Chondrocyte (in vitro differentiated cells): ENCODE measurements at places on chromosomes 5 and 9. TPM values are rescaled to one million over a fixed set of nuclear protein-coding genes. Genes with fewer than 3 reads are reported as not detected.
A peak's percentile ranks its signal among the peaks of the same experiment; 100 is the strongest.

DNA sequence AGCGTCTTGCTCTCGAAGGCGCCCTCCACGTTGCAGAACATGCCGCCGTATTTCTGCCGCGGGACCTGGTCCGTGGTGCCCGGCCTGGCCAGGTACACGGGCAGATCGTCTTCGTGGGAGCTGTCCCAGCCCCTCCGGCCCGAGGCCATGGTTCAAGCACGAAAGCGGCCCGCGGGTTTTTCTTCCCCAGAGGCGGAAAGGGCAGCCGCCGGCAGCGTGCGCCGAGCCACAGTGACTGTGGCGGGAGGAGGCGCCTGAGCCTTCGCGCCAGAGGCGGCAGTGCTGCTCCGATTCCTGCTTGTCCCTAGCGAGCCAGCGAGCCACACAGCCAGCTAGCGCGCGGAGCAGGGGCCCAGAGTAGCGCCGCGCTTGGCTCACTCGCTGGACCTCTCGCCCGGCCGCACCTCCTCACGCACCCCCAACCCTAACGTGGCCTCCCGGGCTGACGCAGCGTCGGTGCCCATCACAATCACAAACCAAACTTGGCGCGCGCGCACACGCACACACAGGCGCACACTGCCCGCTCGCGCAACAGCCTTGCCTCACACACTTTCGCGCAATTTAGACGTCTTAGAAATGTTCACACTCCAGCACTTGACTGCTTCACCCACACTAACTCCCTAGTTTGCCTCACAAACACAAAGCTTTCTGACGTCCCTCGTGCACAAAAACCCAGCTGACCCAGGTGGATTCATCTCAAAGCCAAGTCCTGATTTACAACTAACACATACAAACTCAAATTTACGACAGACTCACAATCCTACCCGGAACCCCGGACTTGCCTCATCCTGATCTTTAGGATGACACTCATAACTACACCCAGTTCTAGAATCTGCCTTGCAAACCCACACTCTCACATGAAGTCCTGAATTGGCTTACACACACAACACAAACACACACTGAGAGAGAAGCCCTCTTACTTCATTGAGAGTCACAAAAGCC lies at the start of gene DPYSL3:
TSS of gene DPYSL3 (minus strand) at position 359 of the 942 bp plus-strand sequence. CDS start at position 149, 210 bp downstream.
- peak within 1 kb of the TSS; percentile 82 for H3K4me3 ChIP-seq
- H3K36me3 ChIP-seq, result no peaks in the 10 kb centered on the region
- peaks cover 22% of the 10 kb centered on the region for H3K4me1 ChIP-seq
- peaks cover 2% of the 10 kb centered on the region for H3K27me3 ChIP-seq

DNA sequence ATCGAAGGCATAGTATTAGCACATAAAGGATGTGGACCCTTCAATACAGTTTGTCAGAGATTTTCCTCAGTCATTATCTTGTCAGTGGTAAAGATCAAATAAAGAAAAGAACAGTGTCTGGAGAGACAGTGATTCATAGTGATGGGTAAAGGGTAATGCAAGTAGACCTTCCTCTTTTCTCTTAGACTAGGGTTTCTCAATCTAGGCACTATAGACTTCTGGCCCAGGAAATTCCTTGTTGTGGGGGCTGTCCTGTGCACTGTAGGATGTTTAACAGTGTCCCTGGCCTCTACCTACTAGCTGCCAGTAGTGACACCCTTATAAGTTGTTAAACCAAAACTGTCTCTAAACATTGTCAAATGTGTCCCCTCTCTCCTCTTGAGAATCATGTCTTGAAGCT lies 6.9 kb downstream of the CAMK4 start:
- H3K27ac ChIP-seq, result no peak overlapping the region
- peaks cover 7% of the 10 kb centered on the region for H3K4me1 ChIP-seq
- no peak for DNase-seq

DNA sequence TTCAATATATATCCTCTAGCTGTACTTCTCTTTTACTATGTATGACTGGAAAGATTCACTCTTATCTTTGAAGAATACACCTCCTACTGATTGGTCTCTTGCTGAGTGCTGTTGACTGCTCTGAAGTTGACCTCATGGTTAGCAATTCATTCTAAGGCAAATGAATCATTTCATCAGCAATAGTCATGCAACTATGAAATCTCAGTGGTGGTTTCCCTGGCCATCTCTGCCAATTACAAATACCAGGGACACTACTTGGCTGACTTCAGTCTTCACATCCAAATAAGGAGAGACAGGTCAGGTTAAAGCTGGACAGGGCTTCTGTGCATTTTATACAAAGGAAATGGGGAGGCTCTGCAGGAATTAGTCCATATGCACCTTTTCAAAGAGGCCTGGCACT lies 333.5 kb upstream of the ACTBL2 start:
- no peak overlapping the region for H3K4me3 ChIP-seq
- H3K36me3 ChIP-seq, result no peaks in the 10 kb centered on the region
- DNase-seq, result no peak
- no peaks in the 10 kb centered on the region for H3K27me3 ChIP-seq
- H3K4me1 ChIP-seq, result peaks cover 41% of the 10 kb centered on the region
- H3K27ac ChIP-seq, result peak overlapping the region; percentile 94

DNA sequence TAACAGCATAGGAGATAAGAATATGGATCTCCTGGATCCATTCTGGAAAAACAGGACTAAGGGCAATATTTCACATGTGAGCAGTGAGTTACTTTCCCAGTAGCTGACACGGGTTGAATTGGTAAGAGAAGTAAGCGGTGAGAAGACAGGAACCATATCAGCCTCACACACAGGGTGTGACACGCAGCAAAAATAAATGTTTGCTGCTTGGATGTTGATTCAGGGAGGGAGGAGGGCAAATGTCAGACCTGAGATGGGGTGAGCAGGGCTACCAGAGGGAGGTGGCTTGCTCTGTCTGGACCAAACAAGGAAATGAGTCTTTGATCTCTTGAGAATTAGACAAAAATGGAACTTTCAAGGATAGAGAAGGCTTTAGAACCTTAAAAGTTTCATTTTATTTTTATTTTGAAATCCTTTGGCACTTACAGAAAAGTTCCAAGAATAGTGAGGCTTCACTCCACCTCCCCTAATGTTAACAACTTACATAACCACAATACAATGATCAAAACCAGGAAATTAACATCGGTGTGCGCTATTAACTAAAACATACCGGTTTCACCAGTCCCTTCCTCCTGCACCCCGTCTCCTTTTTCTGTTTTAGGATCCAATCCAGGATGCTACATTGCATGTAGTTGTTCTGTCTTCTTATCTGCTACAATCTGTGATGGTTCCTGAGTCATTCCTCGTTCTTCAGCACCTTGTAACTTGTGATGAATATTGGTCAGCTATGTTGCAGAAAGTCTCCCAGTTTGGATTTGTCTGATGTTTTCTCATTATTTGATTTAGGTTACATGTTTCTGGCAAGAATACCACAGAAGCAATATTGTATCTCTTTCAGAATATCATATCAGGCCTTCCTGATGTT lies 20.5 kb upstream of the ARHGEF28 start:
- peaks cover 3% of the 10 kb centered on the region for H3K36me3 ChIP-seq
- H3K4me3 ChIP-seq, result no peak overlapping the region
- DNase-seq, result no peak
- no peaks in the 10 kb centered on the region for H3K27me3 ChIP-seq
- no peak overlapping the region for H3K27ac ChIP-seq

The CCNH gene
- total RNA-seq, result 23.1 to 30.3 TPM (median 25.3 TPM) in 3 replicates

The TAF11L10 gene
- not detected in 3 replicates for total RNA-seq

GRCh38 chr5:35227720-35228119 lies 2.6 kb downstream of the PRLR start:
- DNase-seq, result no peak
- H3K27me3 ChIP-seq, result peaks cover 68% of the 10 kb centered on the region
- peaks cover 14% of the 10 kb centered on the region for H3K4me1 ChIP-seq
- no peak overlapping the region for H3K4me3 ChIP-seq
- no peaks in the 10 kb centered on the region for H3K36me3 ChIP-seq

DNA sequence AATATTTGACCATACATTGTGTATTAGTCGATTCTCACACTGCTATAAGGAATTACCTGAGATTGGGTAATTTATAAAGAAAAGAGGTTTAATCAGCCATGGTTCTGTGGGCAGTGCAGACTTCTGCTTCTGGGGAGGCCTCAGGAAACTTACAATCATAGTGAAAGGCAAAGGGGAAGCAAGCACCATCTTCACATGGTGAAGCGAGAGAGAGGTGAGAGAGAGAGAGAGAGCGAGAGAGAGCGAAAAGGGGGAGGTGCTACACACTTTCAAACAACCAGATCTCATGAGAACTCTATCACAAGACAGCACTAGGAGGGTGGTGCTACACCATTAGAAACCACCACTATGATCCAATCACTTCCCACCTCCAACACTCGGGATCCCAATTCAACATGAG lies 4.1 kb upstream of the GRAMD2B start:
- no peaks in the 10 kb centered on the region for H3K27me3 ChIP-seq
- H3K4me1 ChIP-seq, result peaks cover 43% of the 10 kb centered on the region
- H3K4me3 ChIP-seq, result no peak overlapping the region
- DNase-seq, result no peak
- no peak overlapping the region for H3K27ac ChIP-seq

- H3K4me1 ChIP-seq, result no peaks in the 10 kb centered on the region
- peaks cover 3% of the 10 kb centered on the region for H3K36me3 ChIP-seq
- H3K27me3 ChIP-seq, result no peaks in the 10 kb centered on the region
- DNase-seq, result no peak
These were observed 450.4 kb upstream of the CHD1 start for GRCh38 chr5:99379187-99379586.

GRCh38 chr9:76561900-76562299 lies 102.9 kb downstream of the GCNT1 start:
- H3K27ac ChIP-seq, result peak overlapping the region; percentile 81
- no peaks in the 10 kb centered on the region for H3K36me3 ChIP-seq
- H3K27me3 ChIP-seq, result no peaks in the 10 kb centered on the region

DNA sequence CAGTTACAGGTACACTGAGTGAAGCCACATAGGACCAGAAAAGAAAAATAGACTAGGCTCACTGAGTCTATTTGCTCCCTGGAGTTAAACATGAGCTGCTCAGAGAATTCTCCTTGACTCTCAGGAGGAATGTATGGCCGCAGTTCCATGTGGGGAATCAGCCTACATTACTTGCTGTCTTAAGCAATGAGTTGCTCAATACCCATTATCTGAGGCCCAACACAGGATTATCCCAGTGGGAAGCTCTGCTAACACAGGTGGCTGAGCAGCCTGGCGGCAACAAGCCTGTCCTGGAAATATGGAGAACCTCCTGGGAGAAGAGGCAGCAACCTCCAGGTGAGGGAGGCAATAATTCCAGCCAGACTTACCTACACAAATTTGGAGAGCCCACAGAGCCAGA lies 177.5 kb upstream of the NREP start:
- H3K27ac ChIP-seq, result no peak overlapping the region
- H3K4me1 ChIP-seq, result peaks cover 79% of the 10 kb centered on the region
- H3K36me3 ChIP-seq, result peaks cover 3% of the 10 kb centered on the region
- no peaks in the 10 kb centered on the region for H3K27me3 ChIP-seq
- DNase-seq, result no peak

GRCh38 chr5:181259283-181259682 lies 1.7 kb downstream of the TRIM52 start:
- H3K27ac ChIP-seq, result no peak overlapping the region
- no peak for DNase-seq
- peak overlapping the region; percentile 98 for H3K4me3 ChIP-seq
- H3K4me1 ChIP-seq, result peaks cover 63% of the 10 kb centered on the region
- peaks cover 15% of the 10 kb centered on the region for H3K36me3 ChIP-seq

- peak overlapping the region; percentile 69 for H3K27ac ChIP-seq
- peaks cover 3% of the 10 kb centered on the region for H3K36me3 ChIP-seq
- H3K4me3 ChIP-seq, result no peak overlapping the region
- H3K4me1 ChIP-seq, result peaks cover 32% of the 10 kb centered on the region
- no peaks in the 10 kb centered on the region for H3K27me3 ChIP-seq
- DNase-seq, result no peak
These were observed 87.4 kb upstream of the GNA14 start for GRCh38 chr9:77735494-77735893.

- no peak overlapping the region for H3K27ac ChIP-seq
- peaks cover 18% of the 10 kb centered on the region for H3K27me3 ChIP-seq
- no peak for DNase-seq
These were observed 175.1 kb upstream of the DAB2 start for GRCh38 chr5:39599721-39600431.

GRCh38 chr9:116494815-116495634 lies 192.1 kb upstream of the TRIM32 start:
- no peaks in the 10 kb centered on the region for H3K27me3 ChIP-seq
- H3K4me1 ChIP-seq, result peaks cover 25% of the 10 kb centered on the region
- DNase-seq, result no peak
- no peaks in the 10 kb centered on the region for H3K36me3 ChIP-seq

The GARIN3 gene
- total RNA-seq, result not detected in 3 replicates

GRCh38 chr5:180832638-180833068 lies 28.4 kb downstream of the ZFP62 start:
- peaks cover 12% of the 10 kb centered on the region for H3K36me3 ChIP-seq
- H3K27ac ChIP-seq, result no peak overlapping the region
- no peaks in the 10 kb centered on the region for H3K27me3 ChIP-seq
- peak overlapping the region; percentile 13 for H3K4me3 ChIP-seq
- peaks cover 21% of the 10 kb centered on the region for H3K4me1 ChIP-seq
- DNase-seq, result no peak

The ZMYND19 gene
- 32.5 to 34.8 TPM (median 33.0 TPM) in 3 replicates for total RNA-seq

The SLC1A3 gene
- 1.3 to 5.1 TPM (median 1.8 TPM) in 3 replicates for total RNA-seq

GRCh38 chr5:151058891-151059489 lies 21.8 kb downstream of the TNIP1 start:
- no peak for DNase-seq
- no peak overlapping the region for H3K27ac ChIP-seq
- H3K4me3 ChIP-seq, result no peak overlapping the region

The ARL14EPL gene
- not detected in 3 replicates for total RNA-seq

The DRD1 gene
- total RNA-seq, result 0.10 to 0.35 TPM (median 0.23 TPM) in 3 replicates

The ZNF658 gene
- total RNA-seq, result 3.9 to 4.6 TPM (median 3.9 TPM) in 3 replicates

The IL4 gene
- total RNA-seq, result not detected in 3 replicates

The BDP1 gene
- 19.1 to 27.7 TPM (median 19.4 TPM) in 3 replicates for total RNA-seq

DNA sequence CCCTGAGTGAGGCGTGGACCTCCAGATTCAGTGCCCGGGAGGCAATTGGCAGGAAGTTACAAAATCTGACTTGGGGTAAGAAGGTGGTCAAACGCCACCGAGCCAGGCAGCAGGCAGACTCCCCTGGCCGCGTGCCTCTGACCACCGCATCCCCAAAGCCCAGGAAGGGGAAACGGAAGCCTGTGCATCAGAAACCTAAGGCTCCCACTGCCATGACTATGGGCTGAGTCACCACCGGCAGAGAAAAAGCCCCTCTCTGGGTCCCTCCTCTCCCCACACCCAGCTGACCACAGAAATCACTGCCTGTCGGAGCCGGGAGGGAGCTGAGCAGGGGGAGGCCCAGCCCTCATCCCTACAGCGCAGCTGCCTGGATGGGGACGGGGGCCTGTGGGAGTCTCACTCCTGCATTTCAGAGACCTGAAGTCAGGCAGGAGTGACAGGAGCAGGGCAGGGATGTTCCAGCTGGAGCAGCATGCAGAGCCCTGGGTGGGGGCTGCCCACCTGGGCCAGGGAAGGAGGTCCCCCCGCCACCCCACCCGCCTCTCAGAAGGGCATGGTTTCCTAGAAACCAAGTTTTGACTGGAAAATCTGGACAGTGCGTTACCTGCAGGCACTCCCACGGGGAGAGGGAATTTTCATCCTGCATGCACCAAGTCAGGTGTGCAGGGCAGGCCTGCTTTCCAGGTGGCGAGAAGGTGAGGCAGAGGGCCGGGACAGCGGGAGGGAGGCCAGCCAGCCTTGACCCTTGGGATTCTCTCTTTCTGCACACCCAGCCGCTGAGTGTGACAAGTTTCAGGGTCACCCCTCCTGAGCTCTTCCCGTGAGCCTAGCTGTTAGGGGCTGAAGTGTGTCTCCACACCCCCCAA lies 68.2 kb downstream of the LRSAM1 start:
- H3K36me3 ChIP-seq, result peaks cover 28% of the 10 kb centered on the region
- H3K27ac ChIP-seq, result peak overlapping the region; percentile 96
- H3K4me3 ChIP-seq, result peak overlapping the region; percentile 47
- no peak for DNase-seq
- H3K4me1 ChIP-seq, result peaks cover 69% of the 10 kb centered on the region

GRCh38 chr9:134571326-134571931 lies 70.2 kb upstream of the COL5A1 start:
- H3K4me3 ChIP-seq, result no peak overlapping the region
- no peak overlapping the region for H3K27ac ChIP-seq
- no peak for DNase-seq
- H3K27me3 ChIP-seq, result no peaks in the 10 kb centered on the region
